ENCODE measurements at places on chromosomes 6 and 20.

- no peak for DNase-seq
Observed at GRCh38 chr6:20800229-20800628, 266.0 kb downstream of the CDKAL1 start.

- DNase-seq, result no peak
Observed at GRCh38 chr20:25136056-25136455, 54.1 kb upstream of the VSX1 start.

- DNase-seq, result peak; percentile 48
Observed at GRCh38 chr20:41425180-41425884, 58.7 kb upstream of the EMILIN3 start.

DNA sequence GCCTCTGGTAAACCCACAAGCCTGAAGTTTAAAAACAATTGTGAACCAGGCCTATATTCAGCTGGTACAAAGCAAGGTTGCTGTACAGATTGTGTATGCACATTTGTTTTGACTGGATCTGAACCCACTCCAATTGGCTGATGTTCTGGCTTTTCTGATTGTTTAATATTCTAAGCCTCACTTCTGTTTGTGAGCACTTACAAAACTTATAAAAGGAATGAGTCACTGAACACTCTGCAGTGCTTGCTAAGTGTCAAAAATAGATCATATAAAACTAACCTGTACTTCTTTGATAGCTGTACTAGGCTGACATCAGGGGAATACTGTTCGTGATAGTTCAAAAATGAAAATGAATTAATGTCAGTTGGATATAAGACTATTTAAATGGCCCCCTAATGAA, 12.1 kb downstream of the COL21A1 start:
- DNase-seq, result no peak

- DNase-seq, result no peak
Observed at GRCh38 chr6:30613251-30614043, 3.6 kb downstream of the PPP1R10 start.

DNA sequence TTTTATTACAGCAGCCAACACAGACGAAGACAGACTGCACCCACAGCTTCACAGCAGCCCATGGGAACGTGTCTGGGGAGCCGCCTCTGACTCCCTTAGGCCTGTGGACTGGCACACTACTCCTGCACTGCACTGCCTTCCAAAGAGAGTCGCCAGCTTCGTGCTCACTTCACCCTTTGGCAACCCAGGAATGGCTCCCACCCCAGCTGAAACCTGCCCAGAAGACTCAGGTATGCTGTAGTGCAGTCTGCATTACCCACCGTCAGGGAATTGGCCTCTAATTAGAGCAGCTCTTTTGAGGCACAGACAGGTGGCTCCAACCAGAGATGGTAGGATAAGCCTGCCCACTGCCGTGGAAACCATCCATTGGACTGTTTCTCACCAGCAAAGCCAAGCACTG, 39.9 kb upstream of the FRMD1 start:
- DNase-seq, result no peak

DNA sequence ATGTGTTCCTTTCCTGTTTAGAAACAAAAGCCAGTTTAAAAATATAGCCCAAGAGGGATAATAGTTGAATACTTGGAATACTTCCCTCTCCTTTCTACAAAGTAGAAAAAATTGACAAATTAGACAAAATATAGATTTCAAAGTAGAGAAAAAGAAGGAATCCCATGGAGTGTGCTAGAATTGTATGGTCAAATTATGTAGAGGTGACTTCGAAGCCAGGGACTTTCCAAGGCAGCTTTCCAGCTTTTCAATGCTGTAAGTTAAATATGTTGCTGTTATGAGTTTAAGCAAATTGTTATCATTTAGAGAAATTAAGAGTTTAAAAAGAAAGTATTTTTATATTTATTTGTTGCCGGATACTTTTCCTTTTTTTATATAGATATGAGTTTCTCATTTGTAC, 415.5 kb upstream of the OPRM1 start:
- DNase-seq, result no peak

DNA sequence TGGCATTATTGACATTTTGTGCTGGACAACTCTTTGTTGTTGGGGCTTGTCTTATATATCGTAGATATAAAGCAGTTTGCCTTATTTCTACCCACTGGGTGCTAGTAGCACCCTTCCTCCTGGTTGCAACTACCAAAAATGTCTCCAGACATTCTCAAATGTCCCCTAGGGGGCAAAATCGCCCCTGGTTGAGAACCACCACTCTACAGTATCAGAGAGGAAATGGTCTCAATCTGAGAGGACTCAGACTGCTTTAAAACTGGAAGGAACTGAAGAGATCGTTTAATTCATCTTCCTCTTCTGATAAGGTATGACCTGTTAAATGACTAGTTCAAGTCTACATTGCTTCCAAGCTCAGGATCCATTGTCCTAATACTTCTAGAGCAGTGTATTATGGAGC, 14.9 kb downstream of the SH3BGRL2 start:
- no peak for DNase-seq

DNA sequence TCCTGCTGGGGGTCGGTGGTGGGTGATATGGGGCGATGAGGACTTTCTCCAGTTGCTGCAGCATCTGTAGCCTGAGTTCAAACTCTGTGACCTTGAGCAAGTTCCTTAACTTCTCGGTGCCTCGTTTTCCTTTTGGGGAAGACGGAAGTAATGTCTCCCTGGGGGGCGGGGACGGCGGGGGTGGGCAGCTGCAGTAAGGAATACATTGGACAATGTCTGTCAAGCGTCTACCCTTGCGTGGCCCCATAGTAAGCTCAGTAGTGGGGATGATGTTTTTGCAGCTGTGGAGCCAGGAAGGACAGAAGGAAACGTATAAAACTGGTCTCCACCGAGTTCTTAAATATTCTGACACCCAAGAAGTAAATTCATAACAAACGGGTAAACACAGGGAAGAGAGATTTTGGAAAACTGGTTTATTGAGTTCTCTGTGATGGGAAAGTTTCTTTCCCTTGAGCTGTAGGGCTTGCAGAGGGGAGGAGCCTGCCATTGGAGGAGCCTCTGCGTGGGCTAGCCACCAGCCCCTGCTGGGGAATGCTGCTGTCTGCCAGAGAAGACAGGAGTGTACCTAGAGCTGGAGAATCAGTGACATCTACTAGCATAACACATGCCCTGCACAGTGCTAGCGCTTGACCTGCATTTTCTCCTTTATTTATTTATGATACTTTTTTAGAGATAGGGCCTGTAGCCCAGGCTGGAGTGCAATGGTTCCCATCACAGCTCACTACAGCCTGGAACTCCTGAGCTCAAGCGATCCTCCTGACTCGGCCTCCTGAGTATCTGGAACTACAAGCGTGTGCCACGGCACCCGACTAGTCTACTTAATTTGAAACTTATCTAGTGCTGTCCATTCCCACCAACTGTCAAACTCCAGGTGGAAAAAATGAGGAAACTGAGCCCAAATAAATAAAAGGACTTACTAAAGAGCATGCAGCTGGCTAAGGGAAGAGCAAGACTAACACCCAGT, 1.2 kb upstream of the ACSS1 start:
- DNase-seq, result peak; percentile 31

DNA sequence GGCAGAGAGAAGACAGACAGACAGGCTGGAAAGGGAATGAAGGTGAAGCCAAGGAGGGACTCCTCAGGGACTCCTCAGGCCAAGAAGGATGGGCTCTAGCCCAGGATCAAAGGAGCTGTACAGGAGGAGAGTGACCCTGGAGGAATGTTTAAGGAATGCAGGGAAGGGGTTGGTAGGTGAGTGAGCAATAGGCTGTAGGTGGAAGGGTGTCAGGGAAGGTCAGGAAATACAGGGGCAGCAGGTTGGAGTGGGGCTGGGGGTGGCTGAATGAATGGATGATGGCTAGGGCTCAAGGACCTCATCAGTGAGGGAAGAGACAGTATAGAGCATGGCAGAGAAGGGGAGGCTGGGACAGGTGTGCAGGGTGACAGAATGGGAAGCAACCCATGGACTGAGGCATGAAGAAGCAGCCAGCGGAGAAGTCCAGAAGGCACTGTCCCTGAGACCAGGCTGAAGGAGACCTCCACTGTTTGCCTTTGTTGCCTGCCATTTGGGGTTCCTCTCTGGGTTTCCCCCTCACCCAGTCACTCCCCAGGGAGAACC, 13.2 kb downstream of the SYNGAP1 start:
- DNase-seq, result no peak

DNA sequence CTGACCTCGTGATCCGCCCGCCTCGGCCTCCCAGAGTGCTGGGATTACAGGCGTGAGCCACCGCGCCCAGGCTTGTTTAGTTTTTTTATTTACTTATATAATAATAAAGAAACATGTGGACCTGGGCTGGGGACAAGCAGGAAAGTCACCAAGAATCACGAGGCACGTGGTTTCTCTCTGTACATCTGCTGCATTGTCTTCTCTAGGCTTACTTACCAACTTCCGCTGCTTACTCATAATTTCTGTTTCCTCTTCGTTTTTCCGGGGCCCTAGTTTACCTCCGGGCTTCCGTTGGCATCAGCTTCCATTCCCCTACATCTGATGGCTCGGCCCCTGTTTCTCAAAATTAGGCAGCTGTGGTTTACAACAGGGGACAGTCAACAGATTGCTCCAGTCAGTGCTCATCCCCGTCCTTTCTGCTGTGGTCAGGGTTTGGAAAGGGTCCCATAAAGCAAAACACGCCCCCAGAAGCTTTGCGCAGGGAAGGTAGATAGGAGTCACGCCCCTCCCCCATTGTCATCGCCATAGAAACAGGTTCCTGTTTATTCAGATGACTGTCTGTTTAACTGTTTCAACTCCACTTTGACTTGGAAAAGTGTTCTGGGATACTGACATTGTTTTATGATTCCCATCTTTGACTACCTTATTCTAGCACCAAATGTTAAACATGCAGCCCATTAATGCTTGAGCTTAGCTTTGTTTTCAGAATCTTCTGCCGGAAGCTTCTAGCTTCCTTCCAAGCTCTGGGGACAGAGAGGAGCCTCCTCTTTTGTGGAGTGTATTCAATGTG, 31.9 kb upstream of the TXLNB start:
- peak; percentile 74 for DNase-seq

- no peak for DNase-seq
Observed at GRCh38 chr20:44900231-44900854, 9.5 kb upstream of the PABPC1L start.

GRCh38 chr6:140833408-140833807, 1299.3 kb upstream of the GJE1 start:
- no peak for DNase-seq

DNA sequence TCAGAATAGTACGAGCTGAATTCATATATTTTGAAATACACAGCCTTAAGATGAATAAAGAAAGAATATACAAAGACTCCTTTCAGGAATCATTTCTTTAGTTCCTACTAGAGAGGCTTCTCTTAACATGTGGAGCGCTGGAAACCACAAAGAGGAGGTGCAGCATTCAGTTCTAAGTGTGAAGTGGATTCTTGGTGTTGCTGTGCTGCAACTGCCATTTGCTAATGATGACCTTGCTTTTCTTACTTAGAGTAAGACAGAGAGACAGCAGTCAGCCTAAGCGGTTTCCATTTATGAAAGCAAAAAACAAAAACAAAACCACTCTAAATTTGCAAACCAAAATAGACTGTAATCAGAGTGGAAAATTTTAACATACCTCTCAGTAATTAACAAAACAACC, 629.0 kb downstream of the EPHA7 start:
- no peak for DNase-seq

GRCh38 chr6:69835414-69836179, 30.8 kb upstream of the COL19A1 start:
- DNase-seq, result peak; percentile 65

DNA sequence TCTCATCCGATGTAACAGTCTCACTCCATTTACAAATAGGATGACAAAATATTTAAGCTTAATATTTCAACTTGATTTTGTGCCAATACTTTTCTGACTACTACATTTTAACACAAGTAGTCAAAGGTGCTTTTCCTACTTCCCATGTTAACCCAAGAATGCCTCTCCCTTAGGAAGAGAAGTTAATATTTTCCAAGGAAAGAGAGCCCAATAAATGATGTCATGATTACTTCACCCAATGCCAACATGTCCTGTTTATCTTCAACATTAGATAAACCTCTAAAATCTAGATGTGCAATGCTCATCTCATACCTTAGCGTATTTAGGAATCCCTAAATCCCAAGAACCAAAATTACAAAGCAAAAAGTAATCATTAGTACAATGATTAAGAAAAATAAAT, 156.7 kb upstream of the TENT5A start:
- no peak for DNase-seq

- DNase-seq, result no peak
Observed at GRCh38 chr6:87757792-87758191, 55.8 kb upstream of the AKIRIN2 start.

GRCh38 chr6:138424004-138424904, 20.2 kb downstream of the HEBP2 start:
- no peak for DNase-seq

Data from fibroblast of skin of right quadriceps (primary cell).